ENCODE measurements at places on chromosomes 12 and 14.
A peak's percentile ranks its signal among the peaks of the same experiment; 100 is the strongest.

- no peak for DNase-seq
Observed at GRCh38 chr12:125473501-125473900, 408.3 kb downstream of the AACS start.

DNA sequence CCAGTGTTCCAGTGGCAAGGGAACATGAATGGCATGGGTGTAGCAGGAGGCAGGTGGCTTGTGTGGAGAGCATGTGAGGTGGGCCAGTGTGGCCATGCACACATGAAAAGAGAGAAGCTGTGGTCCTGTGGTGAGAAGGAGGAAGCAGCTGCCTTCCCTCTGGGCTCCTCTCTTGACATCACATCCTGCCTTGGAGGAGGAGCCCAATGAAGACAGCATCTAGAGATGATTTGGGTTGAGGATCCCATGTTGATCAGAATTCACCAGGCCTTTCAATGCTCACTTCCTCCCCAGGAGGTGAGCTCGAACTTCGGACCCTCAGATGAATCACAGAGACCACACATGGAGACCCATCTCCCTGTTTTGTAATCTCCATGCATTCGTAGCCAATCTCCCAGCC lies 82.6 kb downstream of the LRRC74A start:
- peak; percentile 47 for DNase-seq

- DNase-seq, result no peak
Observed at GRCh38 chr12:12800406-12801180, 12.6 kb upstream of the DDX47 start.

- no peak for DNase-seq
Observed at GRCh38 chr14:93171376-93171775, 13.3 kb downstream of the MOAP1 start.

- DNase-seq, result no peak
Observed at GRCh38 chr14:44131861-44132260, 375.2 kb downstream of the FSCB start.

DNA sequence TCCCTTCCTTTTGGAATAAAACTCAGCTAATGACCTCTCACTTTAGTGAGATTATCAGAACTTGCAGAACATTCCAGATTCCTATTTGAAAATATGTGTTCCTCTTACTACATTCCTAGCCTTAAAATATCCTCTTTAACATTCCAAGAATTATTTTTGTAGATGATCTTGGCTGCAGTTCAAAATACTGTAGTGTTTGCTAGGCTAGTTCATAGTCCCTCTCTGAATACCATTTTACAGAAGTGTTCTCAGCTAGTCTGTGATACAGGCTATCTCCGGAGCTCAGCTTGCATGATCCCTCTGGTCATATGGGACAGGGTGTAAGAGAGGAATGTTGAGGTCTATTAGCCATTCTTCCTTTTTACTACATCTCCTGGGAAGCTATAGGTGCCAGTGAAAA lies 17.6 kb upstream of the GPR33 start:
- DNase-seq, result no peak

- DNase-seq, result no peak
Observed at GRCh38 chr14:68519671-68520187, 273.1 kb downstream of the ZFP36L1 start.

GRCh38 chr14:50528000-50528399 lies 4.4 kb downstream of the MAP4K5 start:
- DNase-seq, result no peak

GRCh38 chr14:73873660-73874059 lies 13.0 kb upstream of the ZNF410 start:
- DNase-seq, result no peak

GRCh38 chr12:19530637-19531023 lies 91.3 kb downstream of the AEBP2 start:
- no peak for DNase-seq

DNA sequence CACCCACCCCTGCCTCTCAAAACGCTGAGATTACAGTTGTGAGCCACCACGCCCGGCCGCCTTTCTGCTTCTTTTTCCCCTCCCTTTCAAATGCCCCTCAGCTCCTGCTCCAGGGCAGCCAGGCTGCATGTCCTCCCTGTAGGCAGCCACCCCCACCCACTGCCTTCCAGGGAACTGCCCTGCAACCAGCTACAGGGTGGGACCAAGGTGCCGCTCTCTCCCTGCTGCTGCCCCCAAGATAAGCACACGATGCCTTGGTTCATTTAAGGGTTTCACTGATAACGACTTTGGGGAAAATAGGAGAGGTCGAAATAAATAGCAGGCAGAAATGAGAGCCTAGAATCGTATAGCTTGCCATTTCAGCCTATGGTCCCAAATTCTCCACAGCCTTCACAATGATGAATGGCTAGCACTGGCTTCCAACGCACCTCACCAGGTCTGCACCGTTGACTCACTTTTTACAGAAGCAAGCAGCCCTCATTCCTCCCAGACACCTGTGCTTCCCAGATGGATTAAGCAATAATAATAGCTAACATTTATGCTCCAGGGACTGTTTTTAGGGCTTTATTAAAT lies 40.7 kb downstream of the ATG14 start:
- no peak for DNase-seq

DNA sequence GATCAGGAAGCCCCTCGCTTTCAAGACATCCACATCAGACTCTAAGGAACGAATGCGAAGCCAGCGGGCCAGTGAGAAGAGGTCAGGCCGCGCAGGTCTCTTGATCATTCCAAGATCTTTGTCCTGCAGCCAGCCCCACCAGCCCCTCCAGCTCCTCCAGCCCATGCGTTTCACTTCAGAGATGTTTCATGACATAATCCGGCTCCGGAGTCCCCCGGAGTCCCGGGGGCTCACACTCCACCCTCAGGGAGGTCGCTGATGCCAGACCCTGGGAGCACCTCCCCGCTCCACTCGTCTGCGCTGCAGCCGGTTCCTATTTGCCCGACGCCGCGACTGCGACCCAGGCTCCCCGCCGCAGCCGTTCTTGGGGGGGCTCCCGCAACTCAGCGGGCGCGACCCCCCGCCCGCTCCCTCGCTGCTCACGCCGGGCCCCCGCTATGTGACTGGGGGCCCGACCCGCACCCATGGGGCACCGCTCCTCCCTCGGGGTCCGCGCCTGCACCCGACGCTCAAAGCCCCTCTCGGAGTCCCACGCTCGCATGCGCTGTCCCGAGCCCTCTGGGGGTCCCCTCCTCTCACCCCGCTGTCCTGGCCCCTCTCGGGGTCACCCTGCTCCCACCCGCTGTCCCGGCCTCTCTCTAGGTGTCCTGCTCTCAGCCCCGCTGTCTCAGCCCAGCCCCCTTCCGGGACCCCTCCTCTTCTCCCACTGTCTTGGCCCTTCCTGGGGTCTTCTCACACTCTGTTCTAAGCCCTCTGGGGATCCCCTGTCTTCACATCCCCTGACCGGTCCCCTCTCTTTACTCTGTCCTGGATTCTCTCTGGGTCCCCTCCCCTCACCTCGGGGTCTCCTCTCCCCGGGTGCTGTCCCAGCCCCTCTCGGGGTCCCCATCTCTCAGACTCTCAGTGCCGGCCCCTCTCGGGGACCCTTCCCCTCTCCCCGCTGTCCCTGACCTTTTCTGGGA lies 1.1 kb downstream of the TAOK3 start:
- DNase-seq, result peak; percentile 57

- DNase-seq, result no peak
Observed at GRCh38 chr14:102601378-102601925, 9.0 kb downstream of the RCOR1 start.

DNA sequence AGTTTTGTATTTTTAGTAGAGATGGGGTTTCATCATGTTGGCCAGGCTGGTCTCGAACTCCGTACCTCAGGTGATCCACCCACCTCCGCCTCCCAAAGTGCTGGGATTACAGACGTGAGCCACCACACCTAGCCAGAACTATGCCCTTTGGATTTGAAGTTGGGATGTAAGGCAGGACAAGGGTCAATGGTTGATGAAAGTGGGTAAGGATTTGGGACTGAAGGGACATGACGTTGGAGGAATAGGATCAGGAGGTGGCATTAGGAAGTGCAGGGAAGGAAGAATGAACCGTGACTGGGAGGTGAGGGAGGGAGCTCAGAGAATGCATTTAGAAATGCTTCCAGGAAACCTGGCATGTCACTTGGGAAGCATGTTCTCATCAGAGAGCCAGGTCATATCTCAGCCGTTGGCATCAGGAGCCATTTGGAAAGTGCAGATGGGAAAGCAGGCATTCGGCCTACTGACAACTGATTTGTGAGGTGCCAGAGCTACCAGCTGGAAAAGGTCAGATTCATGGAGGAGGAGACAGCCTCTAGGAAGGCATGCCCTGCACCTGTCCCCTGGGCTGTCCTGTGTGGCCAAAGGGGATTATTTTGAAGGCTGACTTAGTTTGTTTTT lies 2.2 kb downstream of the CRADD start:
- no peak for DNase-seq

- DNase-seq, result no peak
Observed at GRCh38 chr14:73467377-73467776, 9.0 kb upstream of the NUMB start.

DNA sequence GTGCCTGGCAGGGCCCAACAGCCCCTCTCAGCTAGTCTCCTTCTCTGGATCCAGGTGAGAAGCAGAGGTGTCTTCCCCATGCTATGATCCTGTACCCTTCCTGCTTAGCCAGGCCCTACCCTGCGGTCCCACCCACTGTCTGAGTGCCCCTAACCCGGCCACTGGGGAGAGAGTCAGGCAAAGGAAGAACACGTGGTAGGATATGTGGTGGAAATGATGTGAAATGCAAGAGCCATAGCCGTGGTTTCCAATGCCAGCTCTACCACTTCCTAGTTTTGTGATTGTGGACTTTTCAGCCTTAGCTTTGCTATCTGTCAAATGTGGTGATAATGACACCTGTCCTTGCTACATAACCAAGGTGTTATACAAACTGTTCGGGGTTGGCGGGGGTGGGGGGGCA lies 15.8 kb downstream of the KRT2 start:
- DNase-seq, result no peak

DNA sequence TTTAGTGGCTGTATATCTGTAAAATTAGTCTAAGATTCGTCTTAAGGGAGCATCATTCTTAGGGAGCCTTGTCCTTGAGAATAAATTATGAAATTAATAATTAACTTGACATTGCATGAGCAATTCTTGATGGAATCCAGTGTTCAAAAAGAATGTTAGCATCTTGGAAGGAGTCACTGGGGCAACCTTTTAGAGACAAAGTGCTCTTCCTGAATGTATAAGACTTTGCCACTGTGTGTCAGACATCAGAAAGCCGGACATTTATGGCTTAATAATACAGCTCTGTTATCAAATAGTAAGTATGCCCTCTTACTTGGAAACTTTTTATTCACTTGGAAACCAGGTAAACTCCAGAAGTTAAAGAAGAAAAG lies 83.3 kb downstream of the CCER1 start:
- no peak for DNase-seq

DNA sequence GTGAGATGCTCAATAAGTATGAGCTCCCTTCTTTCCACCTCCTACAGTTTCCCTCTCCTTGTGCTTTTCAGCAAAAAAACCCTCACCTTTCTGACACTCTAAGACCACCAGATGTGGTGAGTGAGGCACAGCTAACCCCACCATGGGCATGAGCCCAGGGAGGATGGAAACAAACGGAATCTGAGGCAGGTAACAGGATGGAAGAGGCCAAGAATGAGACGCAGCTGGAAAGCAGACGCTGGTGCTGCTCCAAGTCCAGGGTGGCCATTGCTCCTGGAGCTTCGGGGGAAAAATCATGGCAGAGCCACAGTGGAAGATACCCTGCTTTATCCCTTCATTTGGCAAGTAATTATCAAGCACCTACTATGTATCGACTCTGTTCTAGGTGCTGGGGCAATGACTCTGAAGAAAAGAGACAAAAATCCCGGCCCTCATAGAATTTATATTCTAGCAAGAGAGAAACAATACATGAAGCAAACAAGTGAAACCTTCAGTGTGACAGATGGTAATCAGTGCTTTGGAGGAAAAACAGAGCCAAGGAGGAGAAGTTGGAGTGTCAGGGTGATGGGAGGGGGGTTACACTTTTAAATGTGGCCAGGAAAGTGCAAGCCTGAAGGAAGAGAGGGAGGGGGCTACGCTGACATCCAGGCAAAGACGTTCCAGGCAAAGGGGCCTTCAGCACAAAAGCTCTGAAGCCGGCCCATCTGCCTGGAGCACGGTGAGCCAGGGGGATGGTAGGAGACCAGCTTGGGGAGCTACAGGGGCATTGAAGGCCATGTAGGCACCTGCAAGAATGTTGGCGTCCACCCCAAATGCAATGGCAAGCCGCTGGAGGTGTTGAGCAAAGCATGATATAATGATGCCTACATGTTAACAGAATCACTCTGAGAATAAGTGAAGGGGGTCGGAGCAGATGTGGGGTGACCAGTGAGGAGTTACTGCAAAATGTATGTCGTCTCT lies 154.2 kb downstream of the DPF3 start:
- DNase-seq, result no peak

DNA sequence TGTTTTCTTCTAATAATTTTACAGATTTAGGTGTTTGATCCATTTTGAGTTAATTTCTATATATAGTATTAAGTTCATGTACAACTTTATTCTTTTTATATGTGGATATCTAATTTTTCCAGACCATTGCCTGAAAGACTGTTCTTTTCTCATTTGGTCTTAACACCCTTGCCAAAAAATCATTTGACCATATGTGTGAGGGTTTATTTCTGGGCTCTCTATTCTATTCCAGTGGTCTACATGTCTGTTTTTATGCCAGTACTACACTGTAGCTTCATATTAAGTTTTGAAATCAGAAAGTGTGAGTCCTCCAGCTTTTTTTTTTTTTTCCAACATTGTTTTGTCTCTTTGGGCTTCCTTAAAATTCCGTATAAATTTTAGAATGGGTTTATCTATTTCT lies 554.1 kb downstream of the KCNH5 start:
- DNase-seq, result no peak

DNA sequence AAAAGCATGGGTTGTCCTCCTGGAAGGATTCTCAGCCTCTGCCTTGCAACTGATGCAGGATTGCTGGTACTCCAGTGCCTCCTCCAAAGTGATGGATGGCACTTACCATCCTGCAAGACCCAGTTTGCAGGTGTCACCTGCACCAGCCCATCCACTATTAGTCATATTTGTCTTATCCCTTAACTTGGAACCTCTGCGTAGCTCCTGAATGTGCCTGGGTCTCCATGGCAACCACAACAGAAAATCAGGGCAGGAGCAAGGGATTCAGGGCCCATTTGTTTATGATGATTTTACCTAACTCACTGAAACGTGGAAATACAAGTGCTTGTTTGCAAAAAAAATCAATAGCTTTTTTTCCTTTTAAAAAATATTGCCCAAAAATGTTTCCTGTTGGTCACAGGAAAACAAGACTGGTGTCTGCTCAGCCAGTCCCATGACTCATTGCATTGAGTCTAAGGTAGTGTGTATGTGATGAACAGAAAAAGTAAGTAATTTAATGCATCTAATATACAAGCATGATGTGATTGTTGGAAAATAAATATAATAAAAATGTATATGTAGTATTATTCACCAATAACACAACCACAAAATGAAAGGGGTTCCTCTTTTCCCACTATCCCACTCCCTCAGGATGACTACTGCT lies 1196.3 kb upstream of the TMEM132C start:
- no peak for DNase-seq

DNA sequence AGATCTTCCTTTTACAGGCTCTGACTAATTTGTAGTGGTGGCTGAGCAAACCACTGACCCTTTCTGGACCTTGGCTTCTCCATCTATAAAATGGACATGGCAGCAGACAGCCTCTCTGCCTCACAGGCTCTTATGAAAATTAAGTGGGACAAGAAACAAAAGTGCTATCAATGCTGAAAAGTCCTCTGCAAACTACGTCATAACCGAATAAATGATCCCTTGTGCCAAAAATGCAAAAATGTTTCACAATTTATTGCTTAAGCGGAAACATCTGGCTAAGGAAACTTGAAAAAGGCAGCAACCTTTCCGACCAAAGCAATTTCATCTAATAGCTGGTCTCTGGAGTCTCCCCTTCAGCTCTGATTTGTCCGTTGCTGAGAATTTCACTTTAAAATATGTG lies 108.5 kb upstream of the PLXNC1 start:
- DNase-seq, result no peak

- no peak for DNase-seq
Observed at GRCh38 chr14:88841741-88842140, 17.3 kb downstream of the TTC8 start.
